SIG-M5 (cell line): ENCODE measurements at places on chromosomes 12 and 14.

DNA sequence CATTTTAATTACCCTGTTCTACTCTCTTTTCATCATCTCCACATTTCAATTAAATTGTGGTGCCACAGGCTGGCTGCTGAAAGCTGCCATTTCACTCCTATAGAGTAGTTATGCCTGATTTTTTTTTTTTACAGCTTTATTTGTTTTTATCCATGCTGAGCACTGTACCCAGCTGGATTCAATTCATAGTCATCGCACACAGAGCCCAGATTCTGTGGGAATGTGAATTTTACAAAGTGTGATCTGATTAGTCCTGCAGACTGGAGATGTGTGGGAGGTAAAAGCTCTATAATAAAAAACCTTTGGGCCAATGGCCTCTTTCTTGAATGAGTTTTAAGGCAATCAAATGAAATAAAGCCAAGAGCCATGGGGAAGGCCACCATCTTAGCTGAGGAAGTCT, 190.2 kb downstream of the ANO4 start:
- DNase-seq, result no peak

- no peak for DNase-seq
Observed at GRCh38 chr12:81296556-81297305, 218.9 kb downstream of the ACSS3 start.

- DNase-seq, result no peak
Observed at GRCh38 chr14:87073880-87074570, 919.0 kb downstream of the GALC start.

DNA sequence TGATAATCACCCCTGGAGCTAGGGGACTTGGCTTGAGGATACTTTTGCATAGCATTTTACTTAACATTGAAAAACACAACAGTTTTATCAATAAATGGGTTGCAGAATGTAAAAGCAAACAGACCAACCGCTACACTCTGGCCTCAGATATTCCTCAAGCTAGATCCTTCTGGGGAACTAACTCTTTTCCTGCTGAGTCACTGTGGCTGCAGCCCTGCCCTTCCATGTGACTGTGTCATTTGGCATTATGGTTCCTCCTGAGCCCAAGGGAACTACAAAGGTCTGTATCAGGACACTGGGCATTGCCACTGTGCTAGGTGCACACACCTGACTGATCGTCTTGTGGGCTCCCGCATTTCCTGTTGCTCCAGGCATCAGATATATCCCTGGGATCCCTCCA, 56.6 kb downstream of the TTC9 start:
- no peak for DNase-seq

- DNase-seq, result no peak
Observed at GRCh38 chr14:99157676-99158075, 114.3 kb downstream of the BCL11B start.

DNA sequence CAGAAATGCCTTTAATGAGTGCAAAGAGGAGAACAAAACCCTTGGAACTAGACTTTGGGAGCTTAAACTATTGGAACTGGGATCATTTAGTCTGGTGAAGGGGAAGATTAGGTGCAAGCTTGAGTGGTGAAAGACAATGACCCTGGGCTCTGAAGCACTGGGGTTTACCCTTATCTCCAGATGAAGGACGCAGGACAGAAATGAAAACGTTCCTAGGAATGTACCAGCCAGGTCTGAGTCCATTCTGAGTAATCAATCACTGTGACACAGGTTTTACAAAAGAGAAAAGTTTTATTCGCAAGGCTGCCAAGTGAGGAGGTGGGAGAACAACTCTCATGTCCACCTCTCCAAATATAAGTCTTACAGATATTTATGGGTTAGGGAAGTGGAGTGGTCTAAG, 249.1 kb downstream of the LRIG3 start:
- no peak for DNase-seq

- no peak for DNase-seq
Observed at GRCh38 chr12:116087399-116087798, 190.1 kb downstream of the MED13L start.

- no peak for DNase-seq
Observed at GRCh38 chr12:124222368-124223245, 72.3 kb upstream of the RFLNA start.
